AML-193 (cell line): ENCODE measurements at places on chromosomes 3 and 15.

DNA sequence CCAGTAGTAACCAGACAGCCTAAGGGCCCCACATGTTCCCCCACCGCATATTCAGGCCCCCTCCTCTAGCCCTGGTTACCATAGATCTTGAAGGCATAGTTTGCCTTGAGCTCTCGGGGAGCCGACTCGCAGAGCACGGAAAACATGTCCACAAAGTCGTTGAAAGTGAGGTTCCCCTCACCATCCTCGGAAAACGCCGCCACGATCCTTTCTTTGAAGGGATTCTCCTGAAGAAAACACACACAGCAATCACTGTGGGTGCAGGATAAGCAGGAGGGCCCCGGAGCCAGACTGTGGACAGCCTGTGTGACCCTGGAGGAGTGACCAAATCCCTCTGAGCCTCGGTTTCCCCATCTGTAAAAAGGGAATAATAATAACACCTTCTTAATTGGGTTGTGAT is 16.8 kb downstream of the SH2D7 start:
- no peak for DNase-seq

DNA sequence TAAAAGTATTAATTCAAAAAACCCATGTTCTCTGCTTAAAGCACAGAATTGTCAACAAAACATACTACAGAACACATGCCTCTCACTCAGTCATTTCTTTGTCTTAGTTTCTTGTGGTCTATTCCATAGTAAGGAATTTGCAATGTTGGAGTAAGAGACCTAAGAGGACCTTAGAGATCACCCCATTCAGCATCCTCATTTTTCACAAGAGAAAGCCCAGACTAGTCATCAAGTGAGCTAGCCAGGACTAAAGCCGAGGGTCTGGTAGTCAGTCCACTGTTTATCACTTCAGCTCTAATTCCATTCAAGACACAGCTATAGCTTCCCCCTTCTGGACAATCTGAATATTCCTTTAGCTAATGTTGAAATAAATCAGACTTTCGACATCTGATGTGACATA is 601.1 kb downstream of the FHIT start:
- DNase-seq = peak; percentile 13

GRCh38 chr15:89654847-89655805 is at the start of gene KIF7:
KIF7 (minus strand) TSS chr15:89655467; CDS start chr15:89652930, 2,537 bp downstream.
- DNase-seq = no peak

- no peak for DNase-seq
These were observed 284.5 kb upstream of the MME start for GRCh38 chr3:154795582-154795981.

DNA sequence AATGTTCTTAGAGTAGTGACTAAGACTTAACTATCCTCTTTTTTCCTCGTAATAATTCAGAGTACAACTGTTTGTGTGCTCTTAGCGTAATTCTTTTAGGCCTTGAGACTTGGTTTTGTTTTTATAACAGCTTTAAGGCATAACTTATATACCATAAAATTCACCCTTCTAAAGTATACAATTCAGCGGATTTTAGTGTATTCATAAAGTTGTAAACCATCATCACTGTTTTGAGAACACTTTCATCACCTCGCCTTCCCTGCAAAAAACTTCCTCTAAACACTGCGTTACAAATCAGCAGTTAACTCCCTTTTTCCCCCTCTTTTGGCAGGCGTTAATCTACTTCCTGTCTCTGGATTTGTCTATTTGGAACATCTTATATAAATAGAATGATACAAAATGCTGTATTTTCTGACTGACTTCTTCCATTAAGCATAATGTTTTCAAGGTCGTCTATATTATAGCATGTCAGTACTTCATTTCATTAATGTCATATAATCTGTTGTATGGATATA is 18.7 kb downstream of the DNAJC13 start:
- no peak for DNase-seq

GRCh38 chr3:11643201-11643603 is 513 bp downstream of the VGLL4 start:
- peak; percentile 50 for DNase-seq

DNA sequence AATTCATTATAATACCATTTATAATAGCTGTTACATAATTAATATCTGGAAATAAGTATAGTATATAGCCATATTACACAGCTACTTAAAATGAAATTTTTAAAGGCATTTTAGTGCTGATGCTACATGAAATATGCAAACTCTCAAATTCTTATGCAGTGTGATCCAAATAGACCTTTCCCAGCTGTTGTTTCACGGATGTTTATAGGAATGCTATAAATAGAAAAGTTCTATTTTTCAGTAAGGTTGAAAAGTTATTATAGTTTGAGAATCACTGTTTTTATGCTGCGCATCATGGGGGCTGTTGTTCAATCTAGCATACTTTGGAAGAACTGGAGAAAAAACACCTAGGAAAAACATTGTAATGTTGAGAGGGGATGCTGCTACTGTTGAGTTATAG is 147.7 kb upstream of the TRIM42 start:
- no peak for DNase-seq

DNA sequence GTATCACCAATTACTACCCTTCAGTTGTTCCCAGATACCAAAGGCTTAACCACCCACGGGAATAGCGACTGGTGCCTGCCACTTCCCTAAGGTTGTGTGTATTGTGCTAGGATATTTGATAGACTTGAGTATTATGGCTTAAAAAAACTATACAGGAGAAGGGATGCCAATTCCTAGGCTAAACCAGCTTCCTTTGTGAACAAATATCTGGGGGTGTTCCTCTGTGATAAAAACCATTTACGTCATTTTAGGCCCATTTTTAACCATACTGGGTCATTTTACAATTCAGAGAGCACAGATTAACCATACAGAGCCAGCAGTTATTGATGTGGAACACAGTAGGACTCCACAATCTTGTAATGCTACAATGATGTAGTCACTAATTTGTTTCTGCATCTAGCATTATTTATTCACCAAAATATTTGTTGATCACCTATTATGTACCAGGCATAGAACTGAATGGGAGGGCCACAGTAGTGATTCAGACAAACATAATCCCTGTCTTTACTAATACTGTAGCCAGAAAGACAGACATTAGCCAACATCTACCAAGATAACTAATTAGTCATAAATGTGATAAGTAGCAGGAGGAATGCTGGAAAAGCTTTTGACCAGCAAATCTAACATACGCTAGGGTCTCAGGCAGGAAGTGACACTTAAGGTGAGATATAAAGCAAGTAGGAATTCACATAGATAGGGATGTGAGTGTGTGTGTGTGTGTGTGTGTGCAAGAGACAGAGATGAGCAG is 184.8 kb downstream of the MECOM start:
- DNase-seq = no peak

GRCh38 chr3:72050048-72050632 is 265.2 kb upstream of the PROK2 start:
- no peak for DNase-seq

GRCh38 chr3:147945968-147946519 is 536.9 kb downstream of the ZIC1 start:
- DNase-seq = peak; percentile 30

DNA sequence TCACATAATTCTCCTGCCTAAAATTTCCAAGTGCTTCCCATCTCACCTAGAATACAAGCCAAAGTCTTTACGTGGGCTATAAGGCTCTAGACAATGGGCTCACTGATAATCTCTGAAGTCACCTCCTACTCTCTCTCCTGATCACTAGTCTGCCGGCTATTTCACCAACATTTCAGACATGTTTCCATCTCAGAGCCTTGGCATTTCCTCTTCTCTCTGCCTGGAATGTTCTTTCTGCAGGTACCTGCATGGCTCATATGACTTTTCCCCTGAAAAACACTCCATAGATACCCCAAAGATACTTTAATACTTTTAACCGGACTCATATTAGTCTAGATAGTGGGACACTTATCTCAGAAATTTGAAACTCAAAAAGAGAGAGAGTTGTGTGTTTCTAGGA is 32.7 kb downstream of the CD200 start:
- no peak for DNase-seq

DNA sequence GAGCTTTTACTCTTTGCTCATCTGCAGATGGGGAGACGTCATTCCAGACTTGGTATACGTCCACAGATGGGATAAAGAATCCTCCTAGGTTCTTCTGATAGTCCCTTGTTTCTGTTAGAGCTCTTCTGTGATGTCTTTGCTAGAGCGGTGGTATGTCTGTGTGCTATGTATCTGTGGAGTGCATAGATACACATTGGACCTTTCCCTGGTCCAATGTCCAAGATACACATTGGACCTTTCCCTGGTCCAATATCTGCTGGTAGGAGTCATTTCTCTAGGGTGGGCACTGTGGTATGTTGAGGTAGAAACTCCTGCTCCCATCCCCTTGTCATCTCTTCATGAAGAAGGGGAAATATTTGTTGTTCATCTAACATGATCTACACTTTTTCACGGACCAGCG is 47.5 kb upstream of the LPP start:
- no peak for DNase-seq

- no peak for DNase-seq
These were observed 84.6 kb downstream of the DGKG start for GRCh38 chr3:186277268-186277909.

DNA sequence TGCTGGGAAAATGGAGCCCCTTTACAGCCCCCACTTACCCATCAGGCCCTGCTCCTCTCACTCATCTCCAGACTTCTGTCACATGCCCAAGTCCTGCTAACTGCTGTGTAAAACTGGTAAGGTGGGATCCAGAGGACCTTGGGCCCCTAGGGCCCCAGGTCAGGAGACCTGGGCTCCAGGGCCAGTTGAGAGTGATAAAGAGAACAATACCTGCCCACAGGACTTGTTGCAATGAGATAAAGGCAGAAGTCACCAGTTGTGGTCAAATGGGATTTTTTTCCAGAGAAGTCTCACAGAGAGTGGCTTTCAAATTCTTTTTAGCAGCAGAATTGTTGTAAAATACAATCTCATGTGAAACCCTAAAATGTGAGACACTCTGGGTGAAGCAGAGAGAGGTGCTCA is 753 bp downstream of the FURIN start:
- DNase-seq = no peak

- no peak for DNase-seq
These were observed 196.8 kb upstream of the AGTR1 start for GRCh38 chr3:148500881-148501280.

DNA sequence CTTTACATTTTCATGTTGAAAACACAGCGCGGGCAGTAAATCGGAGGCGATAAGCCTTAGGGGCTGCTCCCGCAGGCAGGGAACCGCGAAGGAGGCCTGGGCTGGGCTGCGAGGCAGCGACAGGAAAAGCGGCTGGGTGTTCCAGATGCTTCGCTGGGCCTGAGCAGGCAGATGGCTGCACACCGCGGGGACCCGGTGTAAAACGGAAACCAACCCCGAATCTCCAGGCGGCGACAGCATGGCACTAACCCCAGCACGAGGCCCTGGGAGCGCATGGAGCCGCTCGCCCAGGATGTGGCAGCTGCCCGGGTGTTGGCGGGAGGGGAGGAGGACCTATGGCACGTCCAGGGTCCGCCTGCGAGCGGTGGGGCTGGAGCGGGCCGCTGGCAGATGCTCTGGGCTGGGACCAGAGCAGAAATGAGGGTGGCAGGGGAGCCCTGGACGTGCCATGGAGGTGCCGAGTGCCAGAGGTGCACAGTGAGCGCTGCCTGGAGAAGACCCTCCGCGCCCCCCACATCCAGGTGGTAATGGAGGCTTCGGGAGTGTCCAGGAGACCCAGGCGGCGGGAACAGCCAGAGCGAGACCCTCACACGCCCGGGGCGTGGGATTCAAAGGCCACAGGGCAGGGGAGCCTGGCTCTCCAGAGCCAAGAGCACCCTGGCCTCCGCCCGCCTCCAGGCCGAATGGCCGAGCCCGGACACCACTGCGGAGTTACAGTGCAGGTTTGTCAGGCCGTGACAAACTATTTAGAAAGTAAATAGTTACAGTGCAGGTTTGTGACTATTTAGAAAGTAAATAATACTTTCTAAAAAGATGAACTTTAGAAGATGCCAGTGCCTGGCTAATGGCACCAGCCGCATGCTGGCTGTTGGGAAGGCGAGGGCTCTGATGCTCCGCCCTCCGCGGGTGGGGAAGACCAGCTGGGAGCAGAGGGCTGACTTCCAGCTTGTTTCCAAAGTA is 293.6 kb downstream of the OCA2 start:
- no peak for DNase-seq

DNA sequence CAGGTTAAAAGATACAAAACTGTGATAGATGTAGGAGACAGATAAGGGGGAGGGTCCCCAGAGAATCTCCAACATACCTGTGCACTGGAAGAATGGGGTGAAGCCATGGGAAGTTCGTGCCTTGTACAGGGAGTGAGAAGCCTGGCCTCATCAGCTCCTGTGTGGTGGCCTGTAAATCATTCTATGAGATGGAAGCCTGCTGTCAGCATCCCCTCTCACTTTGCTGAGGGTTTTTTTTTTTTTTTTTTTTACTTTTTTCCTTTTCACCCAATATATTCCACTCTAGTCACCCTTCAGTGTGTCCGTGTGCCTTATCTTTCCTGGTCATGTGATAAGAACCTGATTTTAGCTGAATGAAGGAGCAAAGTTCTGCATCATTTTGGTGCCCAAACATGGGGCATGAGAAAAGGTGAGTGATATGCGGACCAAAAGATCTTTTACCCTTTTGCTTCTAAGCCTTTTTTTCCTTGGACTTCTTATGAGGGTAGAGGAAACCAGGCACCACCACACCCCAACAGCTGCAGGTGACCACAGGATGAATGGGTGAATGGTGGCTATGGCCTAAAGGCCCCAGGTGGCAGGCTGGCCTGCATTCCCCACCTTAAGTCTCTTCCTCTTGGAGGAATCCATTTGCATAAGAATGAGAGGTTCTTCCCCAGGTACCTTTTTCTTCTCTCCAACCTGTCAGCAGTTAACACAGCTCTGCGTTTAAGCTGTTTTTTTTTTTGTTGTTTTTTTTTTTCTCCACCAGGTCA is 1345.0 kb downstream of the NSUN3 start:
- DNase-seq = no peak

GRCh38 chr3:193439423-193439822 is 60.9 kb upstream of the ATP13A5 start:
- no peak for DNase-seq

DNA sequence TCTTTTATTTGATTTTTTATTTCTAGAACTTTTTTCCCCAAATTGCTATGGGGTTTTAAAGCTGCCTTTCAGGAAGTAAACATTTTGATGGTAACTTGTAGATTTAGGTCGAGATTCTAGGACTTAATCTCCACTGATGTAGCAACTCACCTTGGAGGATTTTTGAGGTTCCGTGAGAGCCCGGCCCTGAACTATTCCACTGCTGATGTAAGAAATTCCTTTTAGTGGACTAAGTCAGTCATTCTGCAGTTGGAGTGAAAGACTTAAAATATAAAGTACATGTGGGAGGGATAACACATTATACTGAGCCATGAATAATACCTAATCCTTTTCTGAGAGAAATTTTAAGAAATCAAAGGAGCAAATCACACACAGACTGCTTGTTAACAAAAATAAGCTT is 12.6 kb upstream of the LRRC34 start:
- DNase-seq = no peak

DNA sequence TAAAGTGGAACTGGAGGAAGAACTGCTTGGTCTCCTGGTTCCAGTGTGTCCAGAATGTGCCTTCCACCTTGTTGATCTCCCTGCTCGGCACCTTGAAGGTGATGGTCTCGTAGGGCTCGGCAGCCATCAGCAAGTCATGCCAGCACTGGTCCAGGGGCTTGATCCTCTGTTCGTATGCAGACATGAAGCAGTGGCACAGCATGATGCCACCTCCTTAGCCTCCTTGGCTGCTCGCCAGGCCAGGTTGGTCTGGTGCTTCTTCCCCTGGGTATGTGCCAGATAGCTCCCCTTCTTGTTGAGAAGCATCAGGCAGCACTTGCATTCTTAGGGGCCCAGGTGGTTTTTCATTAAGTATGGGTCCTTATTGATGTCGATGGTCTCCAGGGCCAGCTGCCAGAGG is 17.8 kb upstream of the TXNRD3 start:
- DNase-seq = no peak
